GM23248 (cell line): ENCODE measurements at places on chromosomes 5 and 9. TPM values are rescaled to one million over a fixed set of nuclear protein-coding genes. Genes with fewer than 3 reads are reported as not detected.

GRCh38 chr5:163162645-163163044 is 274.8 kb upstream of the CCNG1 start:
- DNase-seq: no peak

- no peak for DNase-seq
Measured at GRCh38 chr5:56638768-56639238, 176.5 kb upstream of the MAP3K1 start.

DNA sequence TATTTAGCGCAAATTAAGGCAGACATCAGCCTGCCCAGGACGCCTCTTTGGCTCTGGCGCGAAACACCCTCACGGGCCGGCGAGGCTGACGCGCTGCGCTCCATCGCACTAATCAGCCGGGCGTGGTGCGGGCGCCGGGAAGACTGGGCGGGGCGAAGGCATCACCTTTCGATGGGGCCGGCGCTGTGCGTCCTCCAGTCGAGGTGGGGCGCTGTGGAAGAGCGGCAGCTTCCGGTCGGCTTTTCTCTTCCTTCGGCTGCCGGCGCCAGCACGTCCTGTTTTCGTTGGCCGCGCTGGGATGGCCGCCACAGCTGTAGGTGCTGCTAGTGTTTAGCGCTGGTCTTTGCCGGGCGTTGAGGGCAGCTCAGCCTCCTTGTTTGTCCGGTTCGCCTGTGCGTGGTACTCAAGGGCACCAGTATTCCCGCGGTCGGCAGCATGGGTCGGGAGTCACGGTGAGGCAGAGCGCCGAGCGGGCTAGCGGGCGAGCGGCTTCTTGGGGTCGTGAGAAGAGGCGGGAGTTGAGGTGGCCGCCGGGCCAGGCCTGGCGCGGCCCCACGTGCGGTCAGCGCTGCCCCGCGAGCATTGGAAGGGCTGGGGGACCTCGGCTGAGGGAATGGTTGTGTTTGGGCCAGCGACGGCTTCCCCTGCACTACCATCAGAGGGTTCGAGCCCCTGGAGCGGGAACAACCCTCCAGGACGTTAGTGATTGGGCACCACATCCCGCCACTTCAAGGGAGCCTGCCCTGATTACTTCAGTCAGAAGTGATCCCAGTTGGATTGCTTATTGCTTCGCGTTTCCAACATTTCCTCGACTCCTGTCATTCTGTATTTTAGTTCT is at the start of gene DDX46:
Gene DDX46, plus strand, starts transcription at position 276 of the 838 bp plus-strand sequence. Its CDS starts 160 bp downstream, at position 436.
- DNase-seq: peak; percentile 99

GRCh38 chr5:82403026-82403425 is 124.9 kb upstream of the RPS23 start:
- DNase-seq: no peak

GRCh38 chr9:128923493-128923883 is 2.7 kb downstream of the PHYHD1 start:
- no peak for DNase-seq

DNA sequence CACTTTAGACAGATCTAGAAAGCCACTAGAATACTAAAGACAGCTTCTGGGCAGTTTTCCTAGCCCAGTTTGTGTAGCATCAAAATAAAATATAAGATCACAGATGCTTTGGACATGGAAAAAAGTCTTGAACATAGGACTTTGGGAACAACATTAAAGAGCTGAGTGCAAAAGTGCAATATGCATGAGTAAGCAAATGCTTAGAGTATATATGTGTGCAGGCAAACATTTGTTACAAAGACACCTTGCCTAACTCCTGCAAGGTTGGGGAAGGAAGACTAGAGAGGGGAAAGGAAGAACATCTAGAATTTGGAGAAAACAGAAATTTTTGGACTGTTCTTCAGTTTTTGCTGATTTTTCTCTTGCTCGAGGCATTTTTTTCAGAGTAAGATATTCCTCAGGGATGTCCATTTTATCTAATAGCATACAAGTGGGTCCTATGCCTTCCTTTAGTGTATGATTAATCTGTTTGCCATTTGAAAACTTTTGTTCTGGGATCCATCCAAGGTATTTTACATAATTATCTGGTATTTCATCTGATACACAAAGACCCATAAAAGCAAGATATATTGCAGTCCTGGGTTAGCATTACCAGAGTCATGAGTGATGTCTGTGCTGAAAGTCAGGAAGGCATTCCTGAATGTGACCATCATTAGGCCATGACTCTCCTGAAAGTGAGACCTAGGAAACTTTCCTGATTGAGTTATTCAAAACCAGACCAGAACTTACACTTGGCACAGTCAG is 142.0 kb upstream of the RGMB start:
- DNase-seq: peak; percentile 77

DNA sequence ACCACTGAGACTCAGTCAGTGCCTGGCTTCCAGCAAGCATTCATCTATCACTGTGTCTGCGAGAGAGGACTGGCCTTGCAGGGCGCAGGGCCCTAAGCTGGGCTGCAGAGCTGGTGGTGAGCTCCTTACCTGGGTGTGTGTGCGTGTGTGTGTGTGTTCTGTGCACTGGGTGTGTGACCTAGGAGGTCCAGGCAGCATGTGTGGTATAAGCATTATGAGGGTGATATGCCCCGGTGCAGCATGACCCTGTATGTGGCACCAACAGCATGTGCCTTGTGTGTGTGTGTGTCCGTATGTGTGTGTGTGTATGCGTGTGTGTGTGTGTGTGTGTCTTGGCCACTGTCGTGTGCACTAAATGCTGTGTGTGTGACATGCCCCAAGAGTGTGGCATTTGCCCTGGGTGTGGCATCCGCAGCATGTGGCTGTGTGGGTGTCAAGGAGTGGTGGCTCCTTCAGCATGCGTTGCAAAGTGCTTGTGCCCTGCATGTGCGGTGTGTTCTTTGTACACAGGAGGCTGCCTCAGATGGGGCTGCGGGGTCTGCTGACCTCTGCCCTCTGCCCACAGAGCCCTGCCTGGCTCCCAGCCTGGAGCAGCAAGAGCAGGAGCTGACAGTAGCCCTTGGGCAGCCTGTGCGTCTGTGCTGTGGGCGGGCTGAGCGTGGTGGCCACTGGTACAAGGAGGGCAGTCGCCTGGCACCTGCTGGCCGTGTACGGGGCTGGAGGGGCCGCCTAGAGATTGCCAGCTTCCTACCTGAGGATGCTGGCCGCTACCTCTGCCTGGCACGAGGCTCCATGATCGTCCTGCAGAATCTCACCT is 3.3 kb downstream of the FGFR4 start:
- no peak for DNase-seq

DNA sequence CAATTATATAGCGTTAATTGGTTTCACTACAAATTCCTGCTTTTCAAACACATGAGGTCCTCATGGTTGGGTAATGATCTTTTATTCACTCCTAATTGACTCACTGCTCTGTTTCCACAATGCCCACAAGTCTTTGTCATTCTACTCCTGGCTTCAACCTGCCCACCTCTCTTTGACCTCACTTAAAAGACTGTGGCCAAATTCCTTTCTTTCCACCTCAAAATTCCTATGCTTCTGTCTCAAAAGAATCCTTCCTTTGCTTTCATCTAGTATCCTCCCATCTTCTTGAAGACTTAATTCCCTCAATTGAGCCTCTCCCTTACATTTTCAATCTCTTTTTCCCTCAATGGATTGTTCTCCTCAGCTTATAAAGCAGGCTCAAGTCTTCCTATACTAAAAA is 4.9 kb downstream of the APBA1 start:
- peak; percentile 33 for DNase-seq

DNA sequence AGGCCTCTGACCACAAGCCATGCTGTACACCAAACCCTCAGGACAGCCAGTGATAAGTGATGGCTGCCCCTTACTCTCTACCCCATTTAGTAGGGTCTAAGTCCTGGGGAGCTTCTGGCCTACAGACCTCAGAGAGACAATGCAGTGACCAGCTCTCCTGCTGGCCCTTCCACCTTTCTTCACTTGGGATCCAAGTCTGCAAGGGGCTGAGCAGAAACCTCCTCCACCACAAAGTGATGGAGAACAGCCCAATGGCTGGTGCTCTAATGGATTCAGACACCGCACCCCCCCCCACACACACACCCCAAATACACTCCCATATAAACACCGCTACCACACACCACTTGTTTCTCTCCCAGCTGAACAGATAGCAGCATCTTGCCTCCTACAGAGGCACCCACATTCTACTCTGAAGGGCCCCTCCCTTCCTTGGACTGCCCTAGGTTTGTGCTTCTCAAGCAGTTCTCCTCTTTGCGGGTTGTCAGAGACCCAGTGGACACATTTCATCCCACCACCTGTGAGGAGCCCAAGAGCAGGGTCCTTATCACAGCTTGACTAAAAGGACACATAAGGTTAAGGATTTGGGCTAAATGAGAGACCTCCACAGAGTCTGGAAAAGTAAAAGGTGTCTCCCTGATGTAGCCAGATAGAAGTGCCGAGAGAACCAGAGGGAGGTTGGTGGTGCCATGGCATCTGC is 1.3 kb upstream of the PDLIM4 start:
- DNase-seq: no peak

DNA sequence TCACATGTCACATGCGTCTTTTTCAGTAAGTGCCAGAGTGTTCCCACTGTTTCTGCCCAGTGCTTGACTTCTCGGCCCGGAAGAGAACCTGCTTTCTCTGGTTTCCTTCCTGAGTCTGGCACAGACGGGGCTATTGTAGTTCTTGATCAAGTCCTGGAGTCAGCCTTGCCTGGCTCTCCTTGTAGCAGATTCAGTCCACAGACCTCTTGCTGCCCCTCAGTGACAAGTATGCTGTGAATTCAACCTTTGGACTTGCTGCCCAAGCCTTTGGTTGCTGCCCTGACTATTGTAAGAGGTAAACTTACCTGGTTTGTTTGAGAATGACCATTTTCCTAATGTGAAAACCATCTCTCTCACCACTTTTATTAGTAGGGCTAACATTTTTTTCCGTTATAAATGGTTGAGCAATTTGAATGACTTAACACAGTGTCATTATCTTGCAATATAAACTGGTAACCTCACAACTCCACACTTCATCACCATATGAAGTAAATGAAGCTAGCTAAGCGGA is 24.7 kb downstream of the ZBTB34 start:
- peak; percentile 64 for DNase-seq

DNA sequence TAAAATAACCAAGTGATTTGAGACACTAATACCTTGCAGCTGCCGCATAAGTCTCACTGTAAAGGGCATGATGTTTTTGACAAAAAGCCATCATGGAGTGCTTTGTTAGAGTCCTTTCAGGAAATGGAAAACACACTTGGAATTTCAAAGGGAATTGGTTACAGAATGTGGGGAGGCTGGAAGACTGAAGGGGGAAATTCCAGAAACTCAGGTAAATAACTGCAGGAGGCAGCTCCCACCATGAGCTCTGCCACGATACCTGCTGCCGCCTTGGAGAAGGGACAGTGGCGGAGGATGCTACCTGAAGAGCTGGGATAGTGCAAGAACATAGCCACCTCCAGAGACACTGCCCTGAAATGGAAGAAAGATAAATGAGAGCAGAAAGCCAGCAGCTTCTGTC is 66.9 kb downstream of the PRKACG start:
- DNase-seq: no peak

C1QTNF2 gene
- 0.22 TPM in 1 of 2 replicates, not detected in the other for total RNA-seq

PGM5 gene
- 0.11 TPM in 1 of 2 replicates, not detected in the other for total RNA-seq

ISL1 gene
- total RNA-seq: not detected in 2 replicates

DRD1 gene
- total RNA-seq: not detected in 2 replicates

GABRA1 gene
- not detected in 2 replicates for total RNA-seq
